Stimulated activated CD4-positive, alpha-beta T cell treated with anti-CD3 and anti-CD28 coated beads, Interleukin-1b, Interleukin-23, amount 100 ng/mL, for 1 hour (primary cell): ENCODE measurements at places on chromosomes 5 and 9.

DNA sequence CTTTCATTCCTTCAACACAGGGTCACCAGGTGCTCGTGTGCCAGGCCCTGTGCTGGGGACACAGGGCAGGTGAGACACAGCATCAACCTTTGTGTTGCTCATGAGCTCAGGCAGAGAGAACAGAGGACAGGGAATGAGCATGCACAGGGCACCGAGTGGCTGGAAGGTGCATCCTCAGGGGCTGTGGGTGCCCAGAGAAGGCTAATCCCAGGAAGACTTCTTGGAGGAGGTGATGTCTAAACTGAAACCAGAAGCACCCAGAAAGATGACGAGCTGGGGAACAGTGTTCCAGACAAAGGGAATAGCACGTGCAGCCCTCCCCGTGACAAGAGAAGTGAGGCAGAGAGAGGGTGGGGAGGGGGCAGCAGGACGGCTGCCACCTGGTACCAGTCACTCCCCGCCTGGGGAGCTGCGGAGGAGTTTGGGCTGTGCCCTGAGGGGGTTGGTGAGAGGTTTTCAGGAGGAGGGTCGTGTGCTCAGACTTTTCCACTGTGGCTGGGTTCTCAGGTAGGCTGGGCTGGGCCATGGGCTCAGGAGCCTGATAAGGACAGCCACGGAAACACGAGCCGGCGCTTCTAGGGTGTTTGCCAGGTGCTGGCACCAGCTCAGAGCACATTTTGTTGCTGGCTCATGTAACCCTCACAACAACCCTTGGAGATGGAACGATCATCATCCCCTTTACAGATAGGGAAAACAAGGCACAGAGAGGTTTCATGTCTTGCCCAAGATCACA lies 46.0 kb downstream of the HMCN2 start:
- no peak for DNase-seq

DNA sequence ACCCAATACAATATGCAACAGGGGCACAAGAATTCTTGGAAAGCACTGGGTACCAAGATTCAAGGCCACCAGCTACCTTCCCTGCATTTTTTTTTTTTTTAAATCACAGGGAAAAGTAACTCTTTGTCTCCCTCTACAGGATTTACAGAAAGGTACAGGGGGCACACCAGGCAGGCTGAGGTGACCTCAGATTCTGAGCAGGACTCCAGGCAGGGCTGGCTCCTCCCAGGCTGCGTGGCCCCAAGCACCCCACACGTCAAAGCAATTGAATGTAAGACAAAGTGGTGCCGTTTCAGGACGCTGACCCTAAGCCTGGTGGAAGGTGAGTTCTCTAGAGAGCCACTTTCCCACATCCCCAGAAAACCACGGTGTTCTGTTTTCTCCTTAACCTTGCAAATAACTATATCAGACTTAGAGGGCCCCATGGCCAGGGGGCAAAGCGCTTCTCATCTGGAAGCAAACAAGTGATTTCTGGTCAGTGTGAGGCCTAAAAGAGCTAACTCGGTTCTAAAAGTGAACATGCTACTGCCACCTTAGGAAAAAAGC lies 222.6 kb downstream of the ROR2 start:
- no peak for DNase-seq

- DNase-seq: no peak
Measured at GRCh38 chr5:76555717-76556116, 67.5 kb downstream of the F2RL2 start.

DNA sequence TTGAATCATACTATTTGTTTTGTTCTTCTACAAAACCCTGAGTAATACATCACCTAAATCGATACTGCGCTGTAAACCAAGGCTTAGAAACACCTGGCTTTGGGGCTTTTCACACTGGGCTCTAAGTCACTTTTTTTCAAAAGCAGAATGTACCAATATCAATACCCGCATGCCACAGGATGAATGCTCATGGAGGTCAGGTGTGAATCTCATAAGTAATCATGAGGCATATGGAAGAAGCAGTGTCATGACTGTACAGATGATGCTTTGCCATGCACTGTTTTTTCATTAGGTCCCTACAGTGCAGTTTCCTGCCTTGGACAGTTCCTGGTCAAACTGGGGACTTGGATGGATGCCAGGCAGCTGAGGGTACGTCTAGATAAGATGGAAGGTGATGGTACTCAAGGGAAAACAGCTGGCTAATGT lies 49.0 kb upstream of the ATG10 start:
- DNase-seq: no peak

DNA sequence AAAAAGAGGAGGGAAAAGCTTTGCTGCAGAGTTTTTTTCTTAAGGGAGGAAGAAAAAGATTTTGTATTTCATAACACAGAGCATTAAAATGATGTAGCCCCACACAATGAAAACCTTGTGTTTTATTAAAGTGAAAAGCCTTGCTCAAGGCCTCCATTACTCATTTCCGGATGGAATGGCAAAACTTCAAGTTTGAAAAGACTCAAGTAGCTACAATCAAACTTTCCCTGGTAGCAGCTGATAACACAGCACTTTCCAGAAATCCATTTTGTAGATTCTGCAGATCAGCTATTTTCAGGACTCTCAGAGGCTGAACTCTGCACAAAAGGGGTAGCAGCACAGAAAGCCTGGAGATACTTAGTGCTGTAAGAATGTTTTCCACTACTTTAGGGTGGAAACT lies 374.8 kb downstream of the NFIB start:
- DNase-seq: no peak

DNA sequence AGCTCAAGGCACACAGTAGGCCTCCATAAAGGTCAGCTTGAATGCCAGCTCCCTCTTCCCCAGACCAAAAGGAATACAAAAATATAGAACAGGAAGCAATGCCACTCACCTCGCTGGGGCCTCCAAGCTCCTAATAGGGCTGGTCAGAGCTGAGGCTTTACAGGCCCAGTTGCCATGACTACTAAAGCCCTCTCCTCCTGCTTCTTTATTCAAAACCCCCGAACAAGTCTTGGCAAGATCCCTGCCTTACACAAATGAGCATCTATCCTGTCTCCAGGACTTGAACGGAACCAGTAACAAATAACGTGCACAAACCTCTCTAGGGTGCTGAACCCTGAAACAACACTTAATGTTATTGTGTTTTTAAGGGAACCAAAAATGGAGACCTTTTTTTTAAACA lies 136.3 kb downstream of the SIL1 start:
- DNase-seq: no peak
